PC-9 (cell line): ENCODE measurements at places on chromosomes 2 and 18. TPM values are rescaled to one million over a fixed set of nuclear protein-coding genes. Genes with fewer than 3 reads are reported as not detected.

COPS9 gene
- 202 and 256 TPM in 2 replicates for total RNA-seq

DNA sequence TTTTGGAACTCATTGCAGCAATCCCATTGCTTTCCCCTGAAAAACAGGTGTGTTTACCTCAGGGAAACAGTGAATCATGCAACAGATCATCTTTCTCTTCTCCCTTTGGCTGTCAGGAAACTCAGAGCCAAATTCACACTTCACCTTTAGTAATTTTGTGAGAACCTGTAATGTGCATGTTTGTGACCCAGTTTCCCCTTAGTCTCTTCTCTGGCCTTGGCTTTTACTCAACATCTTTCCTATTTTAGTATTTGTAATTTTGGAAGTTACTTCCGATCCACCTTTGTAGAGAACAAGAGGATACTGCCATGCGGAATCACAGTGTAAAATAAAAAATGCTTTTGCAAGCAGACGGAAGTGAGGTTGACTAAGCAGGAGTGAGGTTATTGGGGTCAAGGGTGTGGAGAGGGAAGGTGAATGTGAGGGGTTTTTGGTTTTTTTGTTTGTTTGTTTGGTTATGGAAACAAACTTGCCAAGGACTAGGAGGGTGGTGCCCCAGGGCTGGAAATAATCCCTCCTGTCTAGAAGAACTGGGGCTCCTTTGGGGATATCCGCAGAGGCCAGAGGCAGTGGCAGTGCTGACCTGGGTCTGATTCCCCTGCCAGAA, 14.0 kb downstream of the ASPRV1 start:
- peak; percentile 53 for DNase-seq

- DNase-seq = no peak
Observed at GRCh38 chr2:130759906-130760753, 4.8 kb downstream of the AMER3 start.

CNDP1 gene
- total RNA-seq = not detected in 2 replicates

- DNase-seq = peak; percentile 68
Observed at GRCh38 chr2:39913648-39914461, 134.8 kb upstream of the THUMPD2 start.

DNA sequence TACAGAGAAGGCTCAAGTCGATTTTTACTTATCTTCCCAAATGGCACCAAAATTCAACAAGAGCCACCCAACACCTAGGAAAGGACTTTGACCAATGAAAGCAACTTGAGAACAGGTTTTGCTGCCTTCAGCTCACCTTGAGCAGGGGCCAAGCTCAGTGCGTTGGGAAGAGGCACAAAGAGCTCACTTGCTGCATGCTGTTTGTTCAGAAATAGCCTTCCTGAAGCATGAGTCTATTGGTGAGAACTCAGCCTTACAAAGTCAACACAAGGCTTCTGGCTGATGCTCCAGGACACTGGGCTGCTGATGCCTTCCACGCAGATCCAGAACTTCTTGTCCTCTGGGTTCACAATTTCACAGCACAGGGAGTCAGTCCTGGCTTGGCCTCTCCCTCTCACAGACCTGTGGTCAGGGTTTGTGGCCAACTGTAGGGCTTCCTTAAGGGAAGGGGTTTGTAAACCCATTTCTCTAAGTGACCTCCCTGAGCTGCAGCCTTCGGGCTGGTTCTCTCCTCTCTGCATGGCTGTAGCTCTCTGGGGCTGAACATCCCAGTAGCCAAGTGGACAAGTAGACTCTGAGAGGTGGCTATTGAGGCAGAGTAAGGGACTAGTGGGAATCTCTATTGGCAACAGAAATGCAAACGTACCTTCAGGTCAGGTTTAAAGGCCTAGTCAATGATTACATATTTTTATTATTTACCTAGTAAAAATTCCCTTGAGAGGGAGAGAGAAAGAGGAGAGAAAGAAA, 124.7 kb upstream of the GATA6 start:
- no peak for DNase-seq

LBX2 gene
- 0.76 and 2.0 TPM in 2 replicates for total RNA-seq

GRCh38 chr2:134668821-134669220, 50.0 kb downstream of the TMEM163 start:
- no peak for DNase-seq

DNA sequence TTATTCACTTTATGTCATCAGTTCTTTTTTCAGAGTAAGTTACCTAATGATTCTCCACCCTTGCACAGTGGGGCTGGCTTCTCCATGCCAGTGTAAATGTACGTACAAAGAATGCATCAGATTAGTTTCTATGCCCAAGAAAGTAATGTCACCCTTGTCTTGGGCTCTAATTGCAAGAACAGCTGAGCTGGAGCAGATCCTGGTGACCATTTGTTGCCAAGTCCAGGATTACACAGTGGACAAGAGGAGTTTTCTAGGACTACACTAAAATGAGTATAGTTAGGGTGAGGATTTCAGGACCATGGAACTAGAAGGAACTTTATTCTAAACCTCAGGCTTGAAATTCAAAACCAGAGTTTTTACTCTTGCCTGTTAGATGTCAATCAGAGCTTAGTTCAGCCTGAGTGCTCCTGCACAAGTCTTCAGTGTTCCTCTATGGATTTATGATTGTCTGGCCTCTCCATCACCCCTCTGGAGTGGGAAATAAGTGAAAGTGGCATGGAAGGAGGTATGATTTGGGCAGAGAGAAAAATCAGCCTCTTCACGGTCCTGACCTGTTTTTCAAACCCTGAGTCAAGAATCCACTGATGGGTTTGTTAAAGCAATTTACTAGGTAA, 29.8 kb downstream of the PCBP1 start:
- DNase-seq = no peak

MALL gene
- total RNA-seq = 28.1 and 32.4 TPM in 2 replicates

COL5A2 gene
- 0.35 and 0.55 TPM in 2 replicates for total RNA-seq

DNA sequence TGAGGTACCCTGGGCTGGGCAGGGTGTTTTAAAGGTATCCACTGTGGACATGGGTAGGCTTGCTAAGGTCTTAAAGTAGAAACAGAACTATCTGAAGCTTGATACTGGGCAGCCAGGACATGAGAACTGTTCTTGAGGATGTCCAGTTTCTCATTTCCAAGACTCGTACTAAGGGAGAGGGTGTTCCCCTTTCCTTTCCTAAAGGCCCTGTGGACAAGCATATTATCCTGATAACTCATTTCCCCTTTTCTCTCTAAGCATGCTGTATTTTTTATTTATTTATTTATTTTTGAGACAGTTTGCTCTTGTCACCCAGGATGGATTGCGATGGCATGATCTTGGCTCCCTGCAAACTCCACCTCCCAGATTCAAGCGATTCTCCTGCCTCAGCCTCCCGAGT, 273.6 kb downstream of the PRKCE start:
- DNase-seq = no peak

- DNase-seq = no peak
Observed at GRCh38 chr18:76710646-76711520, 111.5 kb upstream of the ZNF236 start.

NEURL3 gene
- 0.48 and 0.63 TPM in 2 replicates for total RNA-seq

- DNase-seq = peak; percentile 15
Observed at GRCh38 chr2:174053355-174054151, 88.4 kb upstream of the SP3 start.

ACOXL gene
- total RNA-seq = 9.1 and 10.7 TPM in 2 replicates
